ENCODE measurements at places on chromosomes 1 and 21.

GRCh38 chr1:205064301-205064700 lies 20.0 kb downstream of the TMEM81 start:
- DNase-seq: no peak

- DNase-seq: no peak
Measured at GRCh38 chr21:38269576-38269936, 12.8 kb downstream of the KCNJ15 start.

GRCh38 chr1:150596976-150597375 lies 17.6 kb upstream of the MCL1 start:
- DNase-seq: no peak

GRCh38 chr21:15437883-15438282 lies 291.9 kb upstream of the USP25 start:
- no peak for DNase-seq

DNA sequence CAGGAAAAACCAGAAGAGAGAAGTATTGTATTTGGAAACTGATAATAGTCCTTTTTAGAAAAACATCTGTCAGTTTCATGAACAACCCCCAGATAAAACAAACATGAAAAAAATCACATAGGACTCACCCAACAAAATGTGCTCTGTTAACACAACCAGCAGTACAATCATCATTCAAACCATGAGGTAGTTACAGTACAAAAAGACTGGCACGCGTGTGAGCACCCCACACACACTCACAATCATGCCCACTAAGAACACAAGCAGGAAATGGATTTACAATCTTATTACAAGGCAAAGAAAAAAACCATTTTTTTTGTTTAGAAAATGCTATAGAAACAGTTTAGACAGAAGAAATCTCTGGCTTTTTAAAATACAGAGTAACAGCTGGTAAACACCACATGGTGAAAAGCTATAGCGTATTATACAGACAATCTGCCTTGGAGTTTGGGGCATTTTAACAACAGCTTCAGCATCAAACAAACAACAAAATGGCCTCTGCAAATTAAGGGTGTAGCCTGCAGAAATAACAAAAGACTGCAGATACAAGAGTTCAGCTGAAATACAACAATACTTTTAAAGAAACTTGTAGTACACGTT lies 180.0 kb downstream of the CDC7 start:
- DNase-seq: no peak

DNA sequence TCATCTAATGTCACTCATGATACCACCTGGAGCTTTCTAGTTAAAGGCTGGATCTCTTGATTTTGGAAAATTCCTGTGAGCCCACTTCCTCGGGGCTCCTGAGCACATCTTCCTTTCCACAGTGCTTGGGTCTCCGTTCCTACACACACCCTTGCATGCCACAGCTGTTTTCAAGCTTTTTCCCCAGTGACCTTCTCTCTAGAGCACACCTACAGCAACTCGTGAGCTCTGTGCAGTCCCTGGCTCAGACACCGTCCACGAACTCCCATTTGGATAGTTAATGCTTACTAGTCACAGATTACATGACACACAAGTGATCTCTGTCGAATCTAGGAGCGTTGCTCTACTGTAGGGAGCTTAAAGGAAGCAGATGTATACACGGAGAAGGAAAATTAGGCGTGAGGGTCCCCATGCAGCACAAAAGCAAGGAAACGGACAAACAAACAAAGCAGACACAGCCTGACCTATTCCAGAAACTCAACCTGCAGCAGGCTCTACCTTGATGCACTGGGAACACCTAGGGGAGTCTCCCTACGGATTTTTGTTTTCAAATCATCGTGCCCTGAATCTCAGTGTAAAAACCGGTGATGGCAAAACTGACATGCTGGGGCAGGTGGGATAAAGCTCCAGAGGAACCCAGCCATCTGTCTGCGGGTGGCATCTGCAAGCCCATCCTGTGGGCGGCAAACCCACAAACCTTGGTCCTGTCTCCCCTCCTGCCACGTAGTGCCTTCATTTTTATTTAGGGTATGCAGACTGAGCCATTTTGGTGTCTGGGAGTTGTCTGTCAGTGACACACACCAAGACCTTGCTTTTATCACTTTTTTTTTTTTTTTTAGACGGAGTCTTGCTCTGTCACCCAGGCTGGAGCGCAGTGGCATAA lies 177.8 kb downstream of the RUNX1 start:
- no peak for DNase-seq

DNA sequence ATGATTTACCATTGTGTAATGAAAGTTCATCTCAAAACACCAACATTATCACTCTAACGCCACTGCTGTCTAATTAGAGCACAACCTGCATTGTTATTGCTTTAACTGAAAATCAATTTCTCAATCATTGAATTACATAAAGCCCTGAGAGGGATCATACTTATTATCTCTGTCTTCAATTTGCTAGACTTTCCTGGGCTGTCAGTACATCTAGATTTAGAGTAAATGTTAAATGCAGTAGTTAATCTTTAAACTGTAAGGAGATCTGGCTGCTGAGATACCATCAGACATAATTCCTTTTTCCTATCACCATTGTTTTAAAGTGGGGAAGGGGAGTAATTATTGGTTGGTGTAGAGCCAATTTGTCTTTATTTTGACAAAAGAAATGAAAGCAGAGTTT lies 1995.1 kb downstream of the MRPL39 start:
- no peak for DNase-seq

DNA sequence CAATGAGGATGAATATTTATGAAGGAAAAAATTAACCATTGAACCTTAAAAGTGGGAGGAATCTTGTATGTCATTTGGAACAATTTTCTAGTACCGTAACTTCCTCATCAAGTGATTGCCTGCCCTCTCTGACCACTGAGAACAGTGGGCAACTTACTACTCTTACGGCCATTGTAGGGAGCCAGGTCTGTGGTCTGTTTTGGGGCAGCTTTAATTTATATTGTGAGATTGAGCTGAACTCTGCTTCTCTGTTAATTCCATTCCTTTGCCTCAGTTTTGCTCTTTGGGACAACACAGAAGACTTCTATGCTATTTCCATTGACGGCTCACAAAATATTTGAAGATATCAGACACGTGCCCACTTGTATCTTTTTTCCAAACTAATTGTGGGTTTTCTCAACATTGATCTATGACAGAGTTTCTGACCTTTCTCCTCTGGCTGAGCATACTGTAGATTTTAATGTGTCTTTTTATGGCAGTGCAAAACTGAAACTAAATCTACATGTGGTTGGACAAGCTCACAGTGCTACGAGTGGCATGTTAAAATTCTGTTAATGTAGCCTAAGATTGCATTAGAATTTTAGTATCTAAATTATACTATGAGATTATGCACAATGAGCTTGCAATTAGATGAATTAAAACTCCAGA lies 27.8 kb upstream of the ZNF281 start:
- DNase-seq: no peak

- DNase-seq: peak; percentile 35
Measured at GRCh38 chr1:87683196-87683956, 354.7 kb downstream of the LMO4 start.

DNA sequence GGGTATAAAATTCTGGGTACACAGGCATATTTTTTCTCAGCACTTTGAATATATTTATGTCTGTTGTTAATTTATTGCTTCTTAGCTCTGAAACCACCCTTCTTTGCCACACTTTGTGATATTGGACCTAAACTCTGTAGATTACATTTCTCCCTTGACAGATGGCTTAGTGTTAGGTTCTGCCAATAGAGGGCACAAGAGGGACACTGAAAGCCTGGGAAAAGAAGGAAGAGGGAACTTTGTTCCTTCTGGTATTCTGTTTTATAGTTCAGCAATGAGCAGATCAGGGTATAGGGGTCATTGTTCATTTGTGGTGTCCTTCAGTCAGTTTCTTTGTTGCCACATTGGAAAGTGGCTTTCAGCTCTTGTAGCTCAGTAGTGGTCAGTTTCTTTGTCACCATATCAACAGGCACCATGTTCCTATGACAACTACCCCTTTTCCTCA lies 423.5 kb upstream of the PROX1 start:
- peak; percentile 57 for DNase-seq

DNA sequence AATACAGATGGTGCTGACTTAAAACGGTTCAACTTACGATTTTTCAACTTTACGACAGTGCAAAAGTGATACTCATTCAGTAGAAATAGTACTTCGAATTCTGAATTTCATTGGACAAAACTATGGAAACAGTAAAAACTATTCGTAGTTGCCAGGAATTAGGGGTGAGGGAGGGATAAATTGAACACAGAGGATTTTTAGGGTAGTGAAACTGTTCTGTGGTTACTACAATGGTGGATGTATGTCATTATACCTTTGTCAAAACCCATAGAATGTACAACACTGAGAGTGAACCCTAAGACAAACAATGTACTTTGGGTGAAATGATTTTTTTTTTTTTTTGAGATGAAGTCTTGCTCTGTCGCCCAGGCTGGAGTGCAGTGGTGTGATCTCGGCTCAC lies 7.5 kb downstream of the DDR2 start:
- no peak for DNase-seq

- DNase-seq: no peak
Measured at GRCh38 chr1:43296207-43296606, 4.6 kb upstream of the TIE1 start.

DNA sequence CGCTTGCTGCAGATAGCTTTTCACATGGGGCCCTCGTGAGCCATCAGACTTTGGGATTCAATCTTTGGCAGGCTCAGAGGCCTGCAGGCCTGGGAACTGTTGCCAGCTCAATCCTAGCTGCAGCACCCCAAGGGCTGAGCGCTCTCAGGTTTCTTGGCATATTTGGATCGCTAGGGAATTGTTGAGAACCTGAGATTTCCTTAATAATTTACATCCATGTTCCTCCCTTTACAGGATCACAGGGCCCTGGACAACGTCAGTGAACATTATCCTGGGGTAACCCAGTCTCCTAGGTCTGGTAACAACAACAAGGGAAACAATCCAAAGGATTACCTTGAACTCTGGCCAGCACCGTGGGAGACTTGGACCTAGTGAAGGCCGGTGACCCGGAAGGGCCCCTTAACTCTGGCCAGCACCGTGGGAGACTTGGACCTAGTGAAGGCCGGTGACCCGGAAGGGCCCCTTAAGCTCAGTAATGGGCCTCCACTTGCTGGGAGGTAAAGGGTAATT lies 49.3 kb upstream of the NEK2 start:
- DNase-seq: no peak

GRCh38 chr21:43827015-43827611 lies 37.7 kb downstream of the RRP1 start:
- DNase-seq: no peak

DNA sequence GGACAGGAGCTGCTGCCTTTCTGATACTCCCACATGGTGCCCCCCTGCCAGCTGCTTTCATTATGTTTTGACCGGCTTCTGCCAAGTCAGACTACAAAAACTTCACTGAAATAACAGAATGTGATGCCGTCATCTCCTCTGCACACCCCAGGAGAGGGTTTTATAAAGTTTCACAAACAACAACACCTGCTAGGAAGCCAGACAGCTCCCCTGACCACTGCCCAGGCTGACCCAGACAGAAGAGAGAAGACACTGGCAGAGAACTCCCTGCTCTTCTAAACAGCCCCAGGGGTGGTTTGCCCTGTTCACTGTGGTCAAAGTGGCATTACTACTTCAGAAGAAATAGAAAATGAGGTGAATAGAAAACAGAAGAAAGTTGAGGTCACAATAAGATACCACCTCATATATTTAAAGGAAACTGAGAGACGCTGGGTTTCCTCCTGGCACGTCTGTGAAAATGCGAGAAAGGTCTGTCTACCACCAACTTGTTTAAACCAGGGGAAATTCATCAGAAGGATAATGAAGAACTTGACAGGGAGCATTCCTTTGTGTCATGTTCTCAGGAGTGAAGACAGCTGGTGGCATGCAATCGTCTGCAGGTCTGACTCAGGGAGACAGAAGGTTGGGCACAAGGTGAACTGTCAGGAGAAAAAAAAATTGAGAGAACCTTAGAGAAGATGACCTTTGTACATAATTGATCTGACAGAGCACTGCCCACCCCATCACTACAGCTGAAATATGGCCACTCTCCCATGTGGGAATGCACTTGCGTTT lies 119.0 kb upstream of the NFIA start:
- DNase-seq: no peak

GRCh38 chr1:92851729-92852128 lies 19.9 kb downstream of the RPL5 start:
- no peak for DNase-seq

DNA sequence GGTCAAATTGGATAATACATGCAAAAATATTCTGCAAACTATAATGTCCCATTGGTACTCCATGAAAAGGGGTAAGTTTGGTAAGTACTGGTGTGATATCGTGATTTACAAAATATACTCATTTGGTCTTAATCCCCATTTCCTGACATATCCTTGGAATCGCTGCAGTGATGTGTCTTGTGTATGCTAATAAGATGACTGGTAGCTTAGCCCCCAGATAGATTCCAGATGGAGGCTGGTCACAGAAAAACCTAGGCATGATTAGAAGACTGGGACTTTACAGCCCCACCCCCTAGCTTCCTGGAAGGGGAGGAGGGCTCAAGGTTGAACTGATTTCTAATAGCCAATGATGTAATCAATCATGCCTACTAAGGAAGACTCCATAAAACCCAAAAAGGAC lies 3.0 kb downstream of the VAMP4 start:
- no peak for DNase-seq

DNA sequence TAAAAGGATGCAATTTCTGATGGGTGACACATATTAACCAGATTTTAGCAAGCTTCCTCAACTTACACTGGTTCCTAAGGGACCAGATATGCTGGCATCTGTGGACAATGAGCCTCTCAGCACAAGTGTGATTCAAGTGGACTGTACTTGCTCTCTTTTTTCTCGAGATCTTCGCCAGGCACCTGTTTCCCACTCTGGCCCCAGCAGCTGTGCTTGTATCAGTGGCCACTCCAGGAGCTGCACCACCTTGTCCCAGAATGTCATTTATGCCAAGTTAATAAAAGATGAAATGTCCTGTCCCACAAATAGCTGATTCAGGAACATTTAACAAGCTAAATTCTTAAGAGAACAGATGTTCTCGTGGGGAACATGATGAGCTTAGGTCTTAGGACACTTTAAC lies 14.6 kb downstream of the C1orf198 start:
- DNase-seq: no peak

DNA sequence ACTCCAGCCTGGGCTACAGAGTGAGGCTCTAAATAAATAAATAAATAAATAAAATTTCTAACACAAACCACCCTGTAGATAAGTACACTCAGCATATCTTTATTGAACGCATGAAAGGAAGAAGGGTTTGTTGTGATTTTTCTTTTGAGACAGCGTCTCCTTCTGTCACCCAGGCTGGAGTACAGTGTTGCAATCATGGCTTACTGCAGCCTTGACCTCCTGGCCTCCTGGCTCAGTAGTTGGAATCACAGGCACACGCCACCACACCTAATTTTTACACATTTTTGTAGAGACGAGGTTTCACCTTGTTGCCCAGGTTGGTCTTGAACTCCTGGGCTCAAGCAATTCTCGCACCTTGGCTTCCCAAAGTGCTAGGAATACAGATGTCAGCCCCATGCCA lies 23.2 kb upstream of the RCC2 start:
- DNase-seq: no peak

GRCh38 chr1:204568576-204569315 lies 52.5 kb downstream of the MDM4 start:
- no peak for DNase-seq

- DNase-seq: no peak
Measured at GRCh38 chr1:115922801-115923200, 53.5 kb upstream of the SLC22A15 start.

Measured in NCI-H774 (cell line).